ENCODE measurements at places on chromosomes 5 and 9.

- DNase-seq: no peak
Measured at GRCh38 chr5:173577817-173578216, 38.6 kb downstream of the BOD1 start.

DNA sequence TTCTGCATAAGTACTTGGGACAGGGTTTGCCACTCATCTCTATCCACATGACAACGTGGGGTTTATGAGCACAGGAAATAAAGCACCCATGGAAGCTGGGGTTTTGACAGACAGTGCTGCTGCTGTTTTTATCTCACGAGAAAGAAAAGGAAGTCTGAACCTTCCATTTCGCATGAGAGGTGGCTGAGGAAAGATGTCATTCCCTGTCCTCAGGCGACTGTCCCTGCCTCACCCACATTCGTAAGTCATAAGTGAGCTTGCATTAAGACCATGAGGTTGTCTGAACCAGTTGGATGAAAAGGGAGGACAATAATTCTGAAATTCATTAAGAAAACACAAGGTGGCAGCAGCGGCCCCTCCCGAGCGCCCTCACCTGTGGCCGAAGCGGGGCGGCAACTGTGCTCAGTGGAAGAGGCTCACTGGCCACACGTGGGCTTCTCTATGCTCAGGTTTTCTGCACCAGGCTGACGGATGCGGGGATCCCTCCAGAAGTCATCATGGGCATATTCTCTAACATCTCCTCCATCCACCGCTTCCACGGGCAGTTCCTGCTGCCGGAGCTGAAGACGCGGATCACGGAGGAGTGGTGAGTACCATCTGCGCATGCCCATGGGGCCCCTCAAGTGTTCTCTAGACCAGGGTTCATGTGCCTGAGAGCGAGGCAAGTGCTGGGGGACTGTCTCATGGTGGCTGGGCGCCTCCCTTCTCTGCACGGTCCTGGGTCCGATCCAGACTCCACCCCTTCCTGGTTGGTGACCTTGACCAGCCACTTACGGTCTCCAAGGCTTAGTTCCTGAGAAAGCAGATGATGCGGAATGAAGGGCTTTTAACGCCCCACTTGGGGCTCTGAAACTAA, 54.7 kb upstream of the SUSD3 start:
- DNase-seq: peak; percentile 63

- DNase-seq: no peak
Measured at GRCh38 chr5:81409896-81410295, 16.0 kb upstream of the ACOT12 start.

- DNase-seq: no peak
Measured at GRCh38 chr5:58974083-58974482, 391.2 kb downstream of the RAB3C start.

DNA sequence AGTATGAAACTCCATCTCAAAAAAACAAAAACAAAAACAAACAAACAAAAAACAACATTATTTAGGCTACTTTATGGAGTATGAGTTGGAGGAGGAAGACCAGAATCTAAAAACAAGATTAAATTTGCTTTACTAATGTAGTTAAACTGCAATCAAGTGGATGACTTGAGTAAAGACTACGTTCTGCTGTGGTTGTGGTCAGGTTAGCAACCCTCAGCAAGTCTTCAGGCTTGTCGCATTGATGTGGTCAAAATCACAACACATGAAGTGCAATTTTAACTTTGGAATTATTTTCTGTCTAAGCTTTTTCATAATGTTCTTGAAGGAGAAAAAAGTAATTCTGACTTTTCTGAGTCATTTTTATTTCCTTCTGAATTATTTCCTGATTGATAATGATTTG, 43.1 kb downstream of the PDE6A start:
- DNase-seq: no peak

DNA sequence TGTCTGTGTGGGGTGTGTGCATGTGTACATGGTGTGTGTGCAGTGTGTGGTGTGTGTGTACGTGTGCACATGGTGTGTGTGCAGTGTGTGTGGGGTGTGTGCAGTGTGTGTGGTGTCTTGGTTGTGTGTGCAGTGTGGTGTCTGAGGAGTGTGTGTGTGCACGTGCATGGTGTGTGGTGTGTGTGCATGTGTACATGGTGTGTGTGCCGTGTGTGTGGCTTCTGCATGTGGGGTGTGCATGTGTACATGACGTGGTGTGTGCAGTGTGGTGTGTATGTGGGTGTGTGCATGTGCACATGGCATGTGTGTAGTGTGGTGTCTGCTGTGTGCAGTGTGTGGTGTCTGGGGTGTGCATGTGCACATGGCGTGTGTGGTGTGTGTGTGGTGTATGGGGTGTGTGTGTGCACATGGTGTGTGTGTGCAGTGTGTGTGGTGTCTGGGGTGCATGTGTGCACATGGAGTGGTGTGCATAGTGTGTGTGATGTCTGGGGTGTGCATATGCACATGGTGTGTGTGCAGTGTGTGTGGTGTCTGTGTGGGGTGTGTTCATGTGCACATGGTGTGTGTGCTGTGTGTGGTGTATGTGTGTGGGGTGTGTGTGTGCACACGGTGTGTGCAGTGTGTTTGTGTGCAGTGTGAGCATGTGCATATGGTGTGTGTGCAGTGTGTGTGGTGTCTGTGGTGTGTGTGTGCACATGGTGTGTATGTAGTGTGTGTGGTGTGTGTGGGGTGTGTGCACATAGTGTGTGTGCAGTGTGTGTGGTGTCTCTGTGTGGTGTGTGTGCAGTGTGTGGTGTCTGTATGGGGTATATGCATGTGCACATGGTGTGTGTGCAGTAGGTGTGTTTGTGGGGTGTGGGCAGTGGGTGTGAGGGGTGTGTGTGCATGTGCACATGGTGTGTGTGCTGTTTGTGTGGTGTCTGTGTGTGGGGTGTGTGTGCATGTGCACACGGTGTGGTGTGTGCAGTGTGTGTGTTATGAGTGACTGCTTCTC, 40.6 kb upstream of the ZNG1F start:
- DNase-seq: no peak

- DNase-seq: no peak
Measured at GRCh38 chr5:90983148-90983547, 400.0 kb downstream of the ARRDC3 start.

DNA sequence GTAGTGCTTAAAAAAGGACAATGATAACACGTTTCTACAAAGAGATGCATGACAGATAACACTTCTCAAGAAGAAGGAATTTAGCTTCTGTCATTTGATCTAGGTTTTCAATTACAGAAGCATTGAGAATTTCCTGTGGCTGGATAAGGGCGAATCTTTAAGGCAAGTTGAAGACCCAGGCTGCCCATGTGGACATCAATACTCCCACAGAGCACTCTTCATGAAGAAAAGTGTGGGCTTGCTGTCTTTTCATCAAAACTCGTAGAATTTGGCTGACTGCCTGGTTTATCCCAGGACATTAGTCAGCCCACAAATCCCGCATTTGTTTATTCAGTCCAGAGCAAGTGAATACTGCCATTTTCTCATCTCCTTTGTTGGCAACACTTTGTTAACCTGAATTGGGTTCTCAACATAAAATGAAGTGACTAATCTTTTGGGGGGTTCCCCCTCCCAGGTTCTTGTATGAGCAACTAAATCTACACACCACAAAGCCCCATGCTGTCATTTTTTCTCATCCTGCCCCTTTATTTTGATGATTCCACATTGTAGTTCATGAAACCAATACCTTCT, 43.4 kb upstream of the CDKN2B start:
- no peak for DNase-seq

GRCh38 chr5:97476852-97477534, 293.9 kb upstream of the RIOK2 start:
- DNase-seq: no peak

DNA sequence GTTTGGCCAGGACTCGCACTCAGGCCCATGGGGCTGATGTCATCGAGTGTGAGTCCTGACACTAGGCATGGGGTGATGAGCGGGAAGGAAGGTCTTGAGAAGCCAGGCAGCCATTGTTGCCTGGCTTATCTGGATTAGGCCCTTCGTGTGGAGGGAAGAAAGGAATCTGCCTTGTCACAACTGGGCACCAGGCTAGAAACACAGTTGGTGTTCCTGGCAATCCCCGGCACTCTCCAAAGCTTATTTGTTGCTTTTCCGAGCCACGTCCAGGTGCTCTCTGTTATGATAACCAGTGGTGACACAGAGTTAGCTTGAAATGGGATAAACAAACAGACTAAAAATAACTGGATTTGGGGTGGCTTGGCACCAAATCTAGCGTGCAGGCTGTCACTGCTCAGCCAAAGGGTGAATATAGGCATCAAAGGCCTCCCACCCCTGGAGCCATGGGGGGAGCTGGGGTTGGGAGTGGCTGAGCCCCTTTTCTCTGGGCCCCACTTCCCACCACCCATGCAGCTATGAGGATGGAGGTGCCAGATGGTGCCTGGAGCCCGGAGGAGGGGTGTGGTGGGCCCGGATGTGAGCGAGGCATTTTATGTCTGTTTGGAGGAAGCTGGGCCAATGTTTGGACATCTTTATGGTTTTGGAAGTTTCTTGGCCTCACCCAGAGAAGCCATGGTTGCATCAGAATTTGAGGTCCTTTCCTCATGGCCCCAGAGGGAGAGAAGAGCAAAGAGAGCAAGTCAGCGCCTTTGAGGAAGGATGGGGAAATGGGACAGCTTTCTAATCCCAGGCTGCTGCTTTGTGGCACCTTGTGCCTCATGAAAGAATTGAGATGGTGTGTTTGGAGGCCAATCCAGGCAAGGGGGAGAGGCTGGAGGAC, 98.0 kb upstream of the PITX1 start:
- DNase-seq: no peak

DNA sequence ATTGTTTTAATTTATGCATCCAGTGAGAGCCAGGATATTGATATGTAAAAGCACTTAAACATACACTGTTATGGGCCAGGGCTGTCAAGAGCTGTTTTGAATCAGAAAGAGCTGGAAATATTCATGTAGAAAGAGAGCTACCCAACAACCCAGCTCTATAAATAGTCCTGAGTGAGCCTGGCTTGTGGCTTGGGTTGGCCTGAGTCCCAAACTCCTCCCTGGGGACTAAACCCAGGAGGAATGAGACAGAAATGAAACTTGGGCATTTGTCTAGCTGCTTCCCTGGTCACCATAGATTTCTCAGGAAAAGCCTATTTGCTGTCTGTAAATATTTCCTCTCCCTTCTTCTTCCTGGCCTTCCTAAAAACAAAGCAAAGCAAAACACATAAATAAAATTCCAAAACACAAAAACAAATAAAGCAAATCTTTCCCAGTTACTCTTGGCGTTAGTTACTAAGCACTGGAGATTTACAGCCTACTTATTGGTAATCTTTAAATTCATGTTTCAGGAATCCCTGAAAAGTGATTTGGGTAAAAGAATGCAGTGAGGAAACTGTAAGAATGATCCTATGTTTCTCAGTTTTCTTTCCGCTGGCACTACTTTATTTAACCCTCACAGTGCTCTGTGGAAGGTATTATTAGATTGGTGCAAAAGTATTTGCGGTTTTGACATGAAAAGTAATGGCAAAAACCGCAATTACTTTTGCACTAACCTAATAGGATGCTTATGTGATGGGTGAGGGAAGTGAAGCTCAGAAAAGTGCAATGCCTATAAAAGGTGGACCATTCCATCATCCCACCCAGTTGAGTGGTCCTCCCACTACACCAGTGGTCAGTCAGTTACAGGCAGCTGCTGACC, 111.8 kb downstream of the CARTPT start:
- DNase-seq: no peak

DNA sequence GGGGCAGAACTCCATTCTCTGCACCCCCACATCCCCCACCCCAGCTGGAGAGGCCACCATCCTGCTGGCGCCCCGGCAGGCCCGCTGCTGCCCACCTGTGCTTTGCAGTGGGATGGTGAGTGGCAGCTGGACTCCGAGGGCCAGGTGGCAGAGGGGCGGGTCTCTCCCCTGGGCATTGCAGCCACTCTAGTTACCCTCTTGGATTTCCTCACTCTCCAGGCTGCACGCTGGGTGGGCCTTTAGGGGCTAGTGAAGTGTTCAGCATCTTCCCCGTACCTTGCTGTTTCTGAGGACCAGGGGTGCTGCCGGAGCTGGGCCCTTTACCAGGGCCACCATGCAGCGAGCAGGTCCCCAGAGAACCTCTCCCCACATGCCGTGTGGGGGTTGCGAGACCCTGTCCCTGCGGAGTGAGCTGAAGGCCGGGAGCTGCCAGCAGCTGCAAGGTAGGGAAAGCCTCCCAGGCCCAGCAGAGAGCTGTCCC, 88.4 kb upstream of the SH3PXD2B start:
- DNase-seq: no peak

DNA sequence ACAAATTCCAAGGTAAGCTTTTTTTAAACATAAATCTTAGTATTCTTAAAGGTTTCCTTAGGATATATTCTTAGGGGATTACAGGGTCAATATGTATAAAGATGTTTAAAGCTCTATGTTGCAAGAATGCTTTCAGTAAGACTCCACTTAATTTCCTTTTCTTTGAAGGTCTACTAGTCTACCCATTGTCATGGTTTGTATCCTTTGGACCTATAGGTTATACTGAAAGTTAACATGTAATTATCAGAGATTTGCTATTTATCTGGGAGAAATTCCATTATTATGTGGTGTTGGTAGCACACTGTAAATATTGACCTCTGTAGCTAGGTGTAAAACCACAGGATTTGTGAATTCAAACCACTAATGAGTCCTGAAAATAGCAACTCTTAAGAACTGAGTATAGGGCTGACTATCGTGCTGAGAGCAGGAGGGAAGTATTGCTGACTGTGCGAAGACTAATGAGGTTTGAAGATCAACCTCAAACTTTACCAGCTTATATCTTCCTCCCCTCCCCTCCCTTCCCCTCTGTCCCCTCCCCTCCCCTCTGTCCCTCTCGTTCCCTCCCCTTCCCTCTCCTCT, 85.6 kb downstream of the GADD45G start:
- DNase-seq: no peak

DNA sequence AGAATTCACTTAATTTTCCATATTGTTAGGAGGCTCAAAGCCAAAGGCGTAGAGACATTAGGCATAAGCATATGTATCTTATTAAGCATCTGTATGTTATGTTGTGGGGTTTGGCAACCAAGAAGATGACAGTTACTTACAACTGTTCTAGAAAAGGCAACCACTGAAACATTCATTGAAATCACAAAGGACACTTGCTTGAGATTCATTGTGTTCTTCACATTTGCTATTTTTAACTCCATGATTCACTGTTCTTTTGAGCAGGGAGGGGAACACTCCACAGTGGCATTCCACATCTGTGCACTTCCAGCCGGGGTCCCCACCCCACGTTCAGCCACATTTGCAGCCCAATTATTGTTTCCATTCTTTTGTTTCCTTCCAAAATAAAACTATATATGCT, 107.1 kb downstream of the PALM2AKAP2 start:
- no peak for DNase-seq

GRCh38 chr9:76732341-76732958, 31.8 kb upstream of the PCA3 start:
- DNase-seq: no peak

DNA sequence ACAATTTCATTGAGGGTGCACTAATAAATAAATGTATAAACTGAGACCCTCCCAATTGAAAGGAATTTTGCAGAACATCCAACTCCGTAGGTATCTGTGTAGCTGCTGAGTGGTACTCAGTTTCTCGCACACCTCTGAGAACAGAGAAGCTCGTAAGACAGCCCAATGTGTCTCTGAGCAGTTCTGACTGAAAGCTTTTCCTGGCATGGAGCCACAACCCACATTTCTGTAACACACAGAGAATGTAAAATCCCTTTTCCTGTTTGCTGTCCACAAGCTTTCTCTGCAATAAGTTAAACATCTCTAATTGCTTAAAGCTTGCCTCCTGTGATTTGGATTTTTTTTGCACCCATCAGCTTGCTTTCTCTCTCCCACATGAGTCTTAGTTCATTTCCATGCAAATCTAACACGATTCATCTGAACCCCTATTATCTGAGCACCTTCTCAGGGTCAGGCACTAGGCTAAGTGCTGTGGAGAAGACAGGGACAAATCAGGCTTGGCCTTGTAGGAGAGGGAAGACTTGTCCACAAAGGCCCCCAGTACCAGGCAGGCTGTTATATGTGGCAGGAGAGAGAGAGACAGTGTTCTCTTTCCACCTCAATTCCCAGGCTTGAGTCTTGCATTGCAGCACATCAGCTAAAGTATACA, 44.2 kb upstream of the COL15A1 start:
- no peak for DNase-seq
